ENCODE measurements at places on chromosomes 4 and X. TPM values are rescaled to one million over a fixed set of nuclear protein-coding genes. Genes with fewer than 3 reads are reported as not detected.

- DNase-seq, result no peak
Observed at GRCh38 chr4:5800496-5800895, 89.5 kb downstream of the EVC start.

DNA sequence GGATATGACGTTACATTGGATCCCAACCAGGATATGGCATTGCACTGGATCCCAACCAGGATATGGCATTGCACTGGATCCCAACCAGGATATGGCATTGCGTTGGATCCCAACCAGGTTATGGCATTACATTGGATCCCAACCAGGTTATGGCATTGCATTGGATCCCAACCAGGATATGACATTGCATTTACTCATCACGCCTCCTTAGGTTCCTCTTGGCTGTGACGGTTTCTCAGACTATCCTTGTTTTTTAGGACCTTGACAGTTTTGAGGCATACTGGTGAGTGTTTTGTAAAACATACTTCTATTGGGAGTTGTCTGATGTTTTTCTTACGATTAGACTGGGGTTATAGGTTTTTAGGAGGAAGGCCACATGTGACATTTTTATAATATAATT, 5.4 kb upstream of the ACSL1 start:
- DNase-seq, result no peak

DNA sequence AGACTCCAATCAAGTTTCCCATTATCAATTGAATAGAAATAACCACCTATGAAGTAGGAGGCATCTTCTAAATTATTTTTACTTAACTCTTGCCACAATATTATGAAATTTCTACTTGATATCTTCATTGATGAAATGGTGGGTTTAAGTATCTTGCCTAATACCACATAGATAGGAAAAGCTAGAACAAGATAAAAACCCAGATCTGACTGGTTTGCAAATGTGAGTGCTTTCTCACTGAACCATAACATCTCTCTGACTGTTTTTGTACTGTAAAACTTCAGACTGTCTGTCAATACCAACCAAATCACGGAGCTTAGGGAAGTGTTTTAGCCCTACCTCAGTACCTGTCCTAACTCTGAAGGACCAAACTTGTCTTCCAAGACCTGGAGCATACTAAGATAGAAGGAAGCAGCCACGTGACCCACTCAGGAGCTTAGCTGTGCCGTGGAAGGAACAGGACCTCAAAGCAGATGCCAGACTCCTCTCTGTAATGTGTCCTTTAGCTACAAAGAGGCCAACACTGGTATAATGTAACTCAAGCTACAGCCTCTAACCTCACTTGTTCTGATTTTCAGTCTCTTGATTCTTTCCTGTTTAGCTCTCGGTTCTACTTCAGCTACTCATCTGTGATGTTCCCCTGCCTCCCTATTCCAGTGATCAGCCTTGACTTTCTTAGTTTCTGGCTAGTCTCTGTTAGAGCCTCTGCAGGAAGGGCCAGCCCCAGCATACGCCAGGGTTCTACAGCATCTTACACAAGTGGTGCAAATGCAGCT, 84.4 kb downstream of the LRP2BP start:
- DNase-seq, result no peak

DNA sequence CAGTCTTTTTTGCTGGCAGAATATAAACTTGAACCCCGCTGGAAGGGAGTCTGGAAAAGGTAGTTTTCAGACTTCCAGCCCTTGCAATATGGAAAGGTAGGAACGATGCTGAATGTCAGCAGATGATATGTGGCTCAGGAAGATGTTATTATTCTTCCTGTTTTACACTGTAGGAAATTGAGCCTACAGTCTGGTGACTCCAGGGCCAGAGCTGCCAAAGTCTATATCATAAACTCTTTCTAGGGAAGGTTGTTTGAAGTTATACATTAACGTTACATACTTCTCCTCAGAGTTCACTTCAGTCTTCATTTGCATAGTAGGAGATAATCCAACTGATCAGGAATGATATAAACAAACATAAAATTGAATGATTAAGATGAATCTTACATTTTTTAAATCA, 141.3 kb downstream of the FAT4 start:
- peak; percentile 21 for DNase-seq

- no peak for DNase-seq
Observed at GRCh38 chr4:41178372-41179370, 35.7 kb downstream of the APBB2 start.

- DNase-seq, result no peak
Observed at GRCh38 chr4:27149541-27150212, 289.0 kb downstream of the STIM2 start.

GRCh38 chr4:189367832-189368231, 572.8 kb upstream of the FRG1 start:
- DNase-seq, result no peak

DNA sequence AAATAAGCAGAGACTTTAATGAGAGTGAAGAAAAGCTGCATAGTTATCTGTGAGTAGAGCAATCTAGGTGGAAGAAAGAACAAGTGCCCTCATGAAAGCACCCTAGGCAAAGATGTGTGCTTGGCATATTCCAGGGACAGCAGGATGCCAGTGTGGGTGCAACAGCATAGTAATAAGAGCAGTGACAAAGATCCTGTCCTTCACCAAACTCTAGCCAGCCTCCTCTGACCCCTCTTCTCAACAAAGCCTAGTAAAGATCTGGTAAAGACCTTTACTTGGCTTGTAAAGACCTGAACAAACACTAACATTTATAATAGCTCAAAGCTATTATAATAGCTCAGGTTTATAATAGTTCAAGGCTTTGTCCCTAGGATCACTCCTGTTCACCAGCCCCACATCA, 735.4 kb downstream of the PCDH7 start:
- no peak for DNase-seq

DNA sequence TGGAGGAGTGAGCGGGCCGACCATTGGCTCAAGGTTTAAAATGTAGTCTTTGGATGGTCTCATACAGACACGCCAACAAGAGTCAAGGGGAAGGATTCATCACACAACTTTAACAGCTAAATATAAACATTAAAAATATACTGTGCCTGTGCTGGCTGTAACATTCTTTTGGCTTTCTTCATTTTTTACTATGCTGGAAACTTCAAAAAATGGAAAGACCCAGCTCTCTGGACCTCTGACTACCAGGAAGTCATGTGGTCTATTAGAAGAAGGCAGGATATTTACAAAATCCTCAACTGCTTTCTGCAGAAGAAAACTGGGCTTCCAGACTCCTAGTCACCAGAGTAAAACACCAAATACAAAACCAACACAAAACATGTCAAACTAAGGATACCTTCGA, 49.8 kb upstream of the KLF3 start:
- DNase-seq, result no peak

DNA sequence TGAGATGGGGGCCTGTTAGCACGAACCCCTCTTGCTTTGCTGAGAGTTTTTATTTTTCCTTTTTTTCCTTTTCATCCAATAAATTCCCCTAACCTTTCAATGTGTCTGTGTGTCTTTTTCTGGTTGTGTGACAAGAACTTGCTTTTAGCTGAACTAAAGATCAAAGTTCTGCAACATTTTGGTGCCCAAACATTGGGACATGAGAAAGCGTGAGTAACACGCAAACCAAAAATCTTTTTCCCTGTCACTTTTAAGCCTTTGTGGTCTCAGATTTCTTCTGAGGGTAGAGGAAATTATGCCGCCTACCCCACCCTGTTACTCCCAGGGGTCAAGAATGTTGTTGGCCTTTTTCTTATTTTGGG, 141.8 kb upstream of the CPXCR1 start:
- no peak for DNase-seq

DNA sequence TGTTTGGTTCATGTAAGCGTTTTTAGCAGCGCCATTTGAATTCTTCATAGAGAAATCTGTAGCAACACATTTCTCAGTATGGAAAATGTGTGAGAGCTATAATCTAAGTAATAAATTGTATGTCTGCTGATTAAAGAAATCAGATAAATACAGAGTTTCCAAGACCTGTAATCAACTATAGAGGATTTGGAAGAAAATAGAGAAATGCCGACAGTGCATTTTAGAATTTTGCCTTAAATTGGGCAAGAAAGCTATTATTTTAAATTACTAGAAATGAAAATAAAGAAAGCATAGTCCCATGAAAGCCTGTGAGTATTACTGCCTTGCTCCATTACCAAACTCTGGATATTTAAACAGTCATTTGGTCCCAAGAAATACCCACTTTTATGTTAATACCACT, 2.7 kb downstream of the RUFY3 start:
- no peak for DNase-seq

DNA sequence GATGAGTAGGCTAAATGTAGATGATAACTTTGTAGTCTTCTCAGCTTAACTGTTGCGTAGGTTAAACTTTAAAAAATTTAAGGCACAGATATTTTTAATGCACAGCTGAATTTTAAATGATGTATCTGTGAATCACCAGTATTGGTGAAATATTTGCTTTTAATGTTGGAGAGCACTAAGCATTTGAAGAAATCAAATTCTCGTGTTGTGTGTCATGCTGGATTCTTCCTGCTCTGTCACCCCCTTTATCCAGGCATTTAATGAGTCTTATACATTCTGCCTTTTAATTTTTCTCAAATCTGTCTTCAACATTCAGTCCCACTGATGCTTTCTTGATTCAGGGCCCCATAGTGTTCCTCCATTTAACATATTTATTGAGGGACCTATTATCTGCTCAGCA, 76.7 kb downstream of the SLC4A4 start:
- DNase-seq, result no peak

DNA sequence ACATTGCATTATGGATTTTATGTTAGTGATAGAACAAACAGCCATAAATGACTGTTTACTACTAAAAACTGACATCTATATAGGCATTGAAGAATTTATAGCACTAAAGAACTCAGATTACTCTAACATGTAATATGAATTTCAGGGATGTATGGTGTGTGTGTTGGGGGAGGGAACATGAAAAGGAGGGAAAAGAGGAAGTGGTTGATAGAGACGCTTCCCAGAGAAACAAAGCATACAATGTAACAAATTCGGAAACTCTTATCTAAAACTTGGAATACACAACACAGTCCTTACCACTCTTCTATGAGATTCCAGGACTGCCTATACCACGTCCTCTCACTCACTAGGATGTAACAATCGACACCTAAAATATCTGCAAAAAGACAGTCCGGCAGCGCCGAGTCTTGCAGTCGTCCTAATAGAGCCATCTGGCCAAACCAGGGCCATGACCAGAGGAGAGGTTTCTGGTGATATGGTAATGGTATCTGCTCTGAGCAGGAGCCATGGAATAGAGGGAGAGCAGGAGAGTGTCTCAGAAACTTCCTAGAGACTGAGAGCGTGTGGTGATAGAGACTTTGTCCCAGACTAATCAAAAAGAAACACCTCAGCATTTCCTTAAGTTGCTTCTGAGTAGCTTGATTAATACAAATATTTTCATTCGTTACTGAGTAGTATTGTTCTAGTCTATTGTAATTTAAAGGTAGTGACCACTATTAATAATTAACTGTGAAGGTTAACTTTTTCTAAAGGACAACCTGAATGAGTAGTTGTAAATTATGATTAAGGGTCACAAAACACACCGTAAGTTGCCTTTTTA, 251.9 kb upstream of the ETNPPL start:
- no peak for DNase-seq

- no peak for DNase-seq
Observed at GRCh38 chrX:29044423-29045184, 457.4 kb downstream of the IL1RAPL1 start.

DNA sequence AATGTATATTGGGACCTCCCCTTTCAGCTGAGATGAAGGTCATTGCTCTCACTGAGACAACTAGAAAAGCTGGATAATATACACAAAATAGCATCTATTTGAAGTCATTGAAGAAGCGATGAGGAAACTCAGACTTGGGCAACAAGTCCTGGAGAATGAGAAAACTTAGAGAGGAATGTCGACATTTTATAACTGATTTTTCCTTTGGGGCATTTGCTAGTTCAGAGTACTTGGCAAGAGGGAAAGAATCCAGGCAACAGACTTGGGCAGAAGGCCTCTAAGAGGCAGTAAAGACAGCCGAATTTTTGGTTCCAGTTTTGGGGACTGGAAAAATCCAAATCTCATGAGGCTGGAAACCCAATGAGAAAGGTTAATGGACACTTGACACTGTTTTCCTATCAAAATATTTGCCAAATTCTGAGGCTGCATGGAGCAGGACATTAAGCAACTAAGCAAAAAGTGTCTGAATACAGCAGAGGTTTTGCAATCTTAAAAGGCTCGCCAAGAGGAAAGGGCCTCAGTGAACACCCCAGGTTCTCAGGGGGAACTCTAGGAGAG, 21.0 kb upstream of the ANXA5 start:
- DNase-seq, result no peak

GRCh38 chr4:8394061-8394519, 46.4 kb downstream of the ACOX3 start:
- peak; percentile 32 for DNase-seq

DNA sequence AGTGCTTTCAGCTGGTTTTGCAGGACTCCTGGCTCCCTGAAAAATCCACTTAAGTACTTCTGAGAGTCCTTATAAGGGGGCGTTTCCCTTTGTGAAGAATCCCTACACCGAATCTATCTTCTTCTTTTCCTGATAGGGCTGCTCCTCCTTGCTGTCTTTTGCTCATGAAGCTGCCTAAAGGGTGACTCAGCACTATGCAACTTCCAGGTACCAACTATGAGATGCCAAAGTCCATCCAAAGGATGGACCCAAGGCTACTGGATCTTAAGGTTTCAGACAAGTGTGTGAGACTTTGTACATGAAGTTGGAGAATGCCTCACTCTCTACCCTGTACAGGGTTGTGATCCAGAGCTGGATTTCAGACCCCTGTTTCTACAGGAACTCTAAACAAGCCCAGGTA, 485.0 kb upstream of the FAT1 start:
- peak; percentile 23 for DNase-seq

- peak; percentile 31 for DNase-seq
Observed at GRCh38 chr4:168769416-168769815, 240.6 kb downstream of the CBR4 start.

- DNase-seq, result no peak
Observed at GRCh38 chrX:72042852-72043248, 88.9 kb downstream of the RTL5 start.

GRCh38 chr4:120916937-120917336, 5.6 kb downstream of the PRDM5 start:
- no peak for DNase-seq

DNA sequence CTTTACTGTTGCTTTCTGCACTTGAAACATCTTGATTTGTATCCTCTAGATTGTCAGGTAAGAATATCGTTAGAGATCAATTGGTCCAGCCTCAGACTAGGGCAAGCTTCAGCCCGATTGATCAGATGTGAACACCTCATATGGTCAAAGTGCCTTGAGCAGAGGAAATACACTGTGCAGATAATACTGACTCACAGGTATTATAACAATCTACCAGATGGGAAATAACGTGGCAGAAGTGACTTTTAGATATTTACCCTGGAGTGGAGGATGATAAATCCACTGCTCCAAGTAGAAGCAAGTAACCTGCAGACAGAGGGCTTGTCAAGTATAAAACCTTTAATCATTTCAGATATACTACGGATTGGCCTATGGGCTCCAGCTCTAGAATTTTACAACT, 17.9 kb downstream of the VEGFC start:
- no peak for DNase-seq

The IGFBP7 gene
- total RNA-seq, result 73.4 TPM

The FAM236C gene
- not detected for total RNA-seq

The TCEAL7 gene
- 14.7 TPM for total RNA-seq

The ADH7 gene
- total RNA-seq, result not detected

The NAP1L3 gene
- 37.9 TPM for total RNA-seq

The TMSB15A gene
- 55.3 TPM for total RNA-seq

The FTSJ1 gene
- total RNA-seq, result 43.8 TPM

The TKTL2 gene
- total RNA-seq, result not detected

The RAB40A gene
- 3.0 TPM for total RNA-seq

The SHOX gene
- 0.08 TPM for total RNA-seq

The KLB gene
- total RNA-seq, result 20.3 TPM

All from hepatocyte (in vitro differentiated cells).